ENCODE measurements at places on chromosomes 5 and 9.

GRCh38 chr9:80794197-80794596 is 895.1 kb downstream of the TLE1 start:
- DNase-seq, result no peak

- no peak for DNase-seq
Observed at GRCh38 chr5:137598399-137598798, 99.3 kb upstream of the SPOCK1 start.

GRCh38 chr5:150789943-150790611 is 11.5 kb downstream of the SMIM3 start:
- DNase-seq, result peak; percentile 81

GRCh38 chr5:27682600-27682999 is 644.2 kb upstream of the CDH9 start:
- no peak for DNase-seq

GRCh38 chr5:175829813-175830585 is 41.4 kb upstream of the CPLX2 start:
- no peak for DNase-seq

DNA sequence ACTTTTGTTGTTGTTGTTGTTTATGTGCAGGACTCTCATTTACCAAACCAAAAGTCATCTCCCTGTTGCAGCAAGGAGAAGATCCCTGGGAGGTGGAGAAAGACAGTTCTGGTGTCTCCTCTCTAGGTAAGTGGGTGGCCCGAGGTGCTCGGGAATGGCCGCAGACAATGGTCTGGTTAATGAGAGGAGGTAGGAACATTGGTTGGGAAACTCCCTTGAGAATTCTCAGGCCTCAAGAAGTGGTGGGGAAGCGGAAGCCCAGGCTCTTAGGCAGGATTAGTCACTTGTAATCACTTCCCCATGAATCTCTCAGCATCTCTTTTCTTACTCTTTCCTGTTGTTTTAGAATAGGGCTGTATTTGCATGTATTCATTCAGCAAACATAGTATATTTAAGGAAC is 7.2 kb downstream of the ZNF354B start:
- DNase-seq, result no peak

DNA sequence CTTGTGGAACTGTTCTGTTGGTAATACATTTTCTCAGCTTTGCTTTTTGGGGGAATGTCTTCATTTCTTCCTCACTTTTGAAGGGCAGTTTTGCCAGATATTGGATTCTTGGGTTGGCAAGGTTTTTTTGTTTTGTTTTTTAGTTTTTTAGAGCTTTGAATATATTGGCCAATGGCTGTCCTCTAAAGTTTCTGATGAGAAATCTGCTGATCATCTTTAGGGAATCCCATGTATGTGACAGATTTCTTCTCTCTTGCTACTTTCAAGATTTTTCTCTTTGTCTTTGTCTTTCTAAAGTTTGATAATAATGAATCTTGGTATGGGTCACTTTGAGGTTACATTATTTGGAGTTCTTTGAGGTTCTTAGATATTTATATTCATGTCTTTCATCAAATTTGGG is 227.4 kb downstream of the FBXL7 start:
- no peak for DNase-seq

GRCh38 chr9:131639769-131640437 is 94.6 kb downstream of the PRRT1B start:
- no peak for DNase-seq

- no peak for DNase-seq
Observed at GRCh38 chr5:89053547-89053946, 170.6 kb upstream of the MEF2C start.

- no peak for DNase-seq
Observed at GRCh38 chr5:6338871-6339270, 39.5 kb downstream of the MED10 start.

- DNase-seq, result no peak
Observed at GRCh38 chr9:72394066-72394465, 29.1 kb upstream of the ZFAND5 start.

- no peak for DNase-seq
Observed at GRCh38 chr5:54874337-54875021, 110.9 kb downstream of the ESM1 start.

DNA sequence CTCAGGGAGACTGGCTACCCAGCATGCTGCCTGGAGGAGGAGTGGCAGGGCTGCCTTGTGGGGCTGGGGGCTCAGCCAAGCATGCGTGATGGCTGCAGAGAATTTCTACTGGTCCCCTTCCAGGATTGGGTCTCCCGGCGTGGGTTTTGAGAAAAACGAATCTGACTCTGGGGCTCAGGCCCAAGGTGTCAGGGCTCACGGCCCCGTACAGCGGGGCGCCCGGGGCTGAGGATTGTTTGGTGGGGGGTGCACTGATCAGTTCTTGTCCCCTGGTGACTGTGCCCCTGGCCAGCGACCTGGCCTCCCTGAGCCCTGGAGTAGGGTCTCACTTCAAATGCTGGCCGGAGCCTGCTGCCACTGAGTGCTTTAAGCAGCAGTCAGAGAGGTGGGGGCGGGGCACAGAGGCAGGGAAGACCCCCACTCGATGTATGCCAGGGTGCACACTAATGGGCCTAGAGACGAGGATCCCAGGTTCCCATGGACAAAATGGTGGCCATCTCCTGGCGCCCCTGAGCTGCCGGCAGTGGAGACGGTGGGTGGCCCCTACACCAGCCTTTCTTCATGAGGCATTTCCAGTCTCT is 45.5 kb upstream of the RNU6ATAC start:
- DNase-seq, result no peak

GRCh38 chr5:96434201-96434645 is 1.2 kb upstream of the PCSK1 start:
- peak; percentile 33 for DNase-seq

DNA sequence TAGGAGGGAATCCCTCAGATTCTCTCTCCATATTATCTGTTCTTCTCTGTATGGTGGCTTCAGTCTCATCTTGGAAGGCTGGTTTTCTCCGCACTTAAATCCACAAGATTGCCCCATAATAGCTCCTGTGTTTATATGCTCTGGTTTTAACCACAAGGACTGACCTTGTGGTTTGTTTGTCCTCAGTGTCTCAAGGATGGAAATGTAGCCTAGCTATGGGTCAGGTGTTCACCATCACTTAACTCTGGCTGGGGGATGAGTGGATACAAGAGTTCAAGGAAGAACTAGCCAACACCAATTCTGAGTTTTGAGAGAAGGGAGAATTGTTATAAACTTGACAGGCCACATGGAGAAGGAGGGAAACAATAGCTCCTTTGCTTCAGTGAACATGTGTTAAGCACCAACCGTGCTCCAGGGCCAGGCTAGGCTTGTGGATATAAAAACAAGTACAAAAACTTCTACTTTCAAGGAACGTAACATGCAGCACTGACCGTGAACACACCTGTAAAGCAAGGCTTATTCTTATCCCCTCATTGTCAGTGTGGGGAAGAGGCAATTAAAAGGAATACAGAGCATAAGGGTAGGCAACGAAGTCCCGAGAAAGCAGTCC is 75.6 kb upstream of the VLDLR start:
- DNase-seq, result no peak

GRCh38 chr5:157143127-157143971 is 684 bp upstream of the MED7 start:
- peak; percentile 66 for DNase-seq

GRCh38 chr5:31585895-31586270 is 53.0 kb upstream of the PDZD2 start:
- DNase-seq, result no peak

Data from activated CD4-positive, alpha-beta T cell treated with anti-CD3 and anti-CD28 coated beads, Interleukin-2, Interleukin-4, amounts not matched to agents 100 ng/mL and 50 ng/mL, durations not matched to agents 16 hours and 8 hours (primary cell).